IPS-NIHi11 (cell line): ENCODE measurements at places on chromosomes 3 and 15.

DNA sequence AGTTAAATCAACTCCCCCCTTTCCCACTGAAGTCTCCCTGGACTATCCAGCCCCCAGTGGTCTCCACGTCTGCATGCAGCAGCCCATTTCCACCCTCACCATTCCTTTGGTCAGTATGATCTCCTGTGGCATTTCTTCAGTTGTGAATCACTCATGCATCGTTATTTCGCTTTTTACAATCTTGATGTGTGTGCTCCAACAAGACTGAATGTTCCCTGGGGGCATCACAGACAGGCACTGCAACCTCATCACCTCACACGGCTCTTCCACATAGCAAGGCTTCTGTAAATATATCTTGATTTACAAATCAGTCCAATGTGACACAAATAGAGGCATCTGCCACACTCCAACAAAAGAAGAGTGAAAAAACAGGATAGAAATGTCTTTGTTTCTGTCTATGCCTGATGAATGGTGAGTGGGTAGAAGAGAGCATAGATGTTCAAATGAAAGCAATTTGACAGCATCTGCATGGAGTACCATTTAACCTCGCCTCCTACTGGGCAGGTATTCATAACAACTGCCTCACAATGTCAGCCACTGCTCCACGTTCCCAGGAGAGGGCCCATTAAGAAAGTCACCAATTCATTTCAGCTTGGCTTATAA, 5.2 kb downstream of the HEG1 start:
- no peak for DNase-seq

- no peak for DNase-seq
Measured at GRCh38 chr15:22930782-22931484, 49.2 kb downstream of the CYFIP1 start.

DNA sequence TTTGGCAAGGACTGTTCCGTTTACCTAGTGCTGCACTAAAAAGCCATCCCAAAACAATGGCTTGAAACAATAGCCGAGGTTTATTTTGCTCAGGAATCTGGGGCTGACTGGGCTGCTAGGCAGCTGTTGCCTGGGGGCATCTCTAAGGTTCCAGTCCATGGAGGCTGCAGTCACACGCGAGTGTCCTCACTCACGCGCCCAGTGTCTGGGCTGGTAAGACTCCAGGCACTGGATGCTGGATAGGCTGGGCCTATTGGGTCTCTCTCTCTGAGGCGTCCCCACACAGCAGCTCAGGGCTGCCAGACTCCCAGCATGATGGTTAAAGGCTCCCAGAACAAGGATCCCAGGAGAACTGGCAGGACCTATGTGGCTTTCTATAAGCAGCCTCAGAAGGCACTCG, 34.2 kb downstream of the ALS2CL start:
- DNase-seq, result peak; percentile 21

DNA sequence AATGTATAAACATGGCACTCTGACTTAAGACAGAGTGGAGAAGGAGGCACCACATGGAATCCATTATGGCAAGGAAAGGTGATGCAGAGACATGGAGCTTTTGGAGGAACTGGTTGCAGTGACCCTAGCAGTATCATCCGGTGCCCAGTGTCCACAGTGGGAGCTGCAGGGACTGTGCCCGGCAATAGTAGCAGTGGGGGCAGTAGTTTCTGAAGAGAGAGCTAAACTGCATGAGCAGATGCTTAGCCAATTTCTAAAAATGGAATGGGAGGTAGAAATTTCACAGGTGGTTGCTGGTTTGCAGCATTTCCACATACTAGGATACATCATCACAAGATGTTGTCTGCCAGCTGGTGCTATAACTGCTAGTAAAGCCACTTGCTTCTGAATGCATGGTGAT, 7.8 kb upstream of the TM2D3 start:
- no peak for DNase-seq

DNA sequence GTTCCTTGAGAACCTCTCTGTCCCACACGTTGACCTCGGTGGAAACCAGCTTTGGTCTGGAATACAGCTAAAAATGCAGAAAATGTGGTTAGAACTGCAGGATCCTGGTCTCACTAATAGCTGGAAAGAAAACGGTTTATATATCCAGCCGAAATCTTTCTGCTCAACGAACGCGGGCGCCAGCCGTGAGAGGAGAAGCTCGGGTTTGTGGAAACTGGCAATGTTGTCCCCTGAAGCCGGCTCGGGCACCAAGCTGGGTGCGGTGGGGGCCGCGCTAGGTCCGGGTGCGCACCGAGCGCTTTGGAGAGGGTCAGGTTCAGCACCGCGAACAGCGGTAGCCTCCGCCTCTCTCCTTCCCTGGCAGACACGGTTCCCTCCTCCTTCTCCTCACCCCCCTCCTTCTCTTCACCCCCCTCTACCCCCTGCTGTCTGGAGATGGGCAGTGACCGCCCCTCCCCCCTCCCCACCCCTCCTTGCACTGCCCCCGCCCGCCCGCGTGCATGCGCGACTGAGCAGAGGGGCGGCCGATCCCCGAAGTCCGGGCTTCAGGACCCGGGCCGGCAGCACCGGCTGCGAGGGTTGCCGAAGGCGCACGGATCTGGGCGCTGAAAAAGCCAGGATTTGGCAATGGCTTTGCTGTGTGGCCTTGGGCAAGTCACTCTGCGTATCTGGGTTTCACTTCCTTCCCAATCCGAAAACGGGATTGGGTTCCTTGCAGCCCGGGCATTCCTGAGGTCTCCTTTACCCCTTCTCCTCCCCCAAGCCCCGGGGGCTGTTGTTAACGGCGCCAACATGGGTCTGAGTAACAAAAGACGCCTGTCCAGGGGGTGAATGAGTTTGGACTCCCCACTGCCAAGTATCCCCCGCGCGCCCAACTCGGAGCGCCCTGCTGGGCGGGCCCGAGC, at the start of gene SKOR1:
SKOR1 (plus strand) TSS at position 534 of the 905 bp plus-strand sequence; CDS start at position 628, 94 bp downstream.
- peak; percentile 81 for DNase-seq

- DNase-seq, result no peak
Measured at GRCh38 chr15:93855181-93855826, 376.1 kb upstream of the MCTP2 start.

DNA sequence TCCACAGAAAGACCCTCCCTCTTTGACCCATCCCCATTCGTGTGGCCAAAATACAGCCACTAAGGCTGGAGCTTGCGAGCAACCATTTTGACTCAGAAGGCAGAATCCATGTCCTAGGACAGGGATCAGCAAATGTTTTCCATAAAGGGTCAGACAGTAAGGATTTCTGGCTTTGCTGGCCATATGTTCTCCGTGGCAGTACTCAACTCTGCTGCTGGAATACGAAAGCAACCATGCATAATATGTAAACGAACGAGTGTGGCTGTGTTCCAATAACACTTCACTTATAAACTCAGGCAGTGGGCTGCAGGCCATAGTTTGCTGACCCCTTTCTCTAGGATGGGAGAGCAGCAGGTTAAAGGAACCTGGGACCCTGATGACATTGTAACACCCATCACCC, 77.6 kb upstream of the WNT5A start:
- no peak for DNase-seq

- no peak for DNase-seq
Measured at GRCh38 chr3:108125550-108126071, 34.8 kb upstream of the CD47 start.

- DNase-seq, result no peak
Measured at GRCh38 chr3:66472313-66473134, 28.3 kb downstream of the LRIG1 start.

GRCh38 chr15:100902436-100903167, 16.6 kb upstream of the LRRK1 start:
- no peak for DNase-seq
